Activated naive CD8-positive, alpha-beta T cell treated with anti-CD3 and anti-CD28 coated beads, Interleukin-2, amount 10 ng/mL, durations not matched to agents 7 days and 5 days (primary cell): ENCODE measurements at places on chromosomes 5 and 9. TPM values are rescaled to one million over a fixed set of nuclear protein-coding genes. Genes with fewer than 3 reads are reported as not detected.

Gene SH3RF2
- total RNA-seq, result not detected

Gene GRM6
- not detected for total RNA-seq

Gene DMRT3
- not detected for total RNA-seq

GRCh38 chr5:137492331-137492730 lies 6.8 kb downstream of the SPOCK1 start:
- no peaks in the 10 kb centered on the region for H3K4me1 ChIP-seq
- H3K36me3 ChIP-seq, result no peaks in the 10 kb centered on the region
- H3K4me3 ChIP-seq, result no peak overlapping the region
- peaks cover 23% of the 10 kb centered on the region for H3K27me3 ChIP-seq
- DNase-seq, result no peak
- H3K27ac ChIP-seq, result no peak overlapping the region

DNA sequence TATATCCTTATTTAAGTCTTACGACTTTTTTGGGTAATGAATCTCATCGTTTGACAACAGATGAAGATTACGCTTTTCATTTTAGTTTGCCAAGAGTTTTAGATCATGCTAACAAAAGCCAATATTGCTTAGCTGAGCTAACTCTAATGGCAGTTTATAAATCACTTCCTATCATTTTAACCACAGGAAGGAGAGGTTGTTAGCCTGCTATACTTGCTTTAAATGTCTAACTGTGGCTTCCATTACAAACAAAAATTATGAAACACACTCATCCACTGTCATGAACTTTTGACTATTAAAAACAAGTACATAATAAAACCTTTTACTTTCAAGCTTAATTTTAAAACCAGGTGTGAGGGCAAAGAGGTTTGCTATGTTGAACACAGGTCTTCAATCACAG lies 53.7 kb upstream of the ANKH start:
- H3K27me3 ChIP-seq, result peaks cover 2% of the 10 kb centered on the region
- H3K4me1 ChIP-seq, result peaks cover 20% of the 10 kb centered on the region
- no peak for DNase-seq
- peak overlapping the region; percentile 24 for H3K27ac ChIP-seq
- H3K4me3 ChIP-seq, result peak overlapping the region; percentile 44

DNA sequence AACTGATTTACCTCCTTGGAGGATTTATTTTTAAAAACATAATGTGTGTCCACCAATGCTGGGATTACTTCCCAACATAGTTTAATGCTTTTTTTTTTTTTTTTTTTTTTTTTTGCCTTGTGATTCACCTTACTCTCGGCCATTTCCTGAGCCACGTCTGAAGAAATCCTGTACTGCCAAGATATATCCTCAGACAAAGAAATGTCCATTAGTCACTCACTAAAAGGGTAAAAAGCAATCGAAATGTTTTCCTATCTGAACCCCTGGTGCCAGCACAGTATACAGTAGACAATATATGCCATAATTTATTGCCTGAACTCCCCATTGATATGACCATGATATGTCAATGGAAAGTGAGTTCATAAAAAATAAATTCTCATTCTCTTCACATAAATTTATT lies 344.1 kb downstream of the BNC2 start:
- peaks cover 7% of the 10 kb centered on the region for H3K27me3 ChIP-seq
- H3K27ac ChIP-seq, result no peak overlapping the region
- no peaks in the 10 kb centered on the region for H3K4me1 ChIP-seq

- H3K36me3 ChIP-seq, result peaks cover 19% of the 10 kb centered on the region
- H3K27ac ChIP-seq, result no peak overlapping the region
- peak overlapping the region; percentile 5 for H3K4me3 ChIP-seq
- H3K27me3 ChIP-seq, result no peaks in the 10 kb centered on the region
Measured at GRCh38 chr9:35734096-35734495, 1.6 kb downstream of the CREB3 start.

- H3K4me3 ChIP-seq, result no peak overlapping the region
- H3K4me1 ChIP-seq, result peaks cover 2% of the 10 kb centered on the region
- peaks cover 15% of the 10 kb centered on the region for H3K36me3 ChIP-seq
- H3K27me3 ChIP-seq, result no peaks in the 10 kb centered on the region
- H3K27ac ChIP-seq, result no peak overlapping the region
Measured at GRCh38 chr9:125049212-125050049, 93.9 kb downstream of the SCAI start.

- H3K27ac ChIP-seq, result no peak overlapping the region
- H3K36me3 ChIP-seq, result no peaks in the 10 kb centered on the region
- peaks cover 9% of the 10 kb centered on the region for H3K4me1 ChIP-seq
- H3K4me3 ChIP-seq, result no peak overlapping the region
Measured at GRCh38 chr5:76813982-76814562, 4.8 kb upstream of the F2RL1 start.

GRCh38 chr9:126886897-126887296 lies 26.5 kb downstream of the ZBTB34 start:
- no peaks in the 10 kb centered on the region for H3K4me1 ChIP-seq
- no peaks in the 10 kb centered on the region for H3K27me3 ChIP-seq
- no peak overlapping the region for H3K27ac ChIP-seq
- H3K36me3 ChIP-seq, result no peaks in the 10 kb centered on the region
- no peak for DNase-seq
- H3K4me3 ChIP-seq, result no peak overlapping the region
